ENCODE measurements at places on chromosomes 1 and 21.
A peak's percentile ranks its signal among the peaks of the same experiment; 100 is the strongest.

GRCh38 chr1:156801409-156802121 lies 15.1 kb downstream of the SH2D2A start:
- no peak for DNase-seq

GRCh38 chr1:19949016-19949415 lies 25.6 kb upstream of the PLA2G2E start:
- DNase-seq = no peak

DNA sequence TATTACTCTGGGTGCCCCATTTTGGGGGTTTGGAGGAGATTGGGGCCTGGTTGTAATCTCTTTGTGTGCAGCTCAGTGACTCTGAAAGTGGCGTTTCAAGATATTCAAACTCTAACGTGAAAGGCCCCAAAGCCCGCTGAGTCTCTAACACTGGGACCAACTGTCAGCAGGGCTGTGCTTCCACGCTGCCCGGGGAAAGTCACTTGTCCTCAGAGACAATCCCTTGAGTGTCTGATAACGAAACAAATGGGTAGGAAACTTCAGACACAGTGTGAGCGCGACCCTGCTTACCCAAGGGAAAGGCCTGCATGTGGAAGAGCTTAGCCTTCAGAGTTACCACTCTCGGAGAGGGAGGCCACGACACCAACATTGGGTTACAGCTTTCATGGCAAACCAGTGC lies 837 bp downstream of the UBASH3A start:
- DNase-seq = no peak

- DNase-seq = no peak
These were observed 87.2 kb upstream of the RALGPS2 start for GRCh38 chr1:178637841-178638240.

DNA sequence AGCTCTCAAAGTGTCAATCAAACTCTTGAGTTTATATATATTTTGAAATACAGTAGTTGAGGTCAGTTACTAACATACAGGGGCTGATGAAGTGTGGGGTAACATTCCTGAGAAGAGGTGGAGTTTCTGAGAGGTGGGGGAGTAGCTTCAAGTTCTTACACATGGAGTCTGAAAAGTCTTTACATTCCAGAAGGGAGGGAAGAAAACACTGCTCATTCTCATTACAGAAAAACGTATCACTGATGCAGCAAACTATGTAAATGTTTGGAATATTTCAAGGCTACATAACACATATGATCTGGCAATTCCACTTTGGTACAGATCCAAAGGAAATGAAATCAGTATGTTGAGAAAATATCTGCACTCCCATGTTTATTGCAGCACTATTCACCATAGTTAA lies 1065.8 kb upstream of the B3GALT2 start:
- no peak for DNase-seq

DNA sequence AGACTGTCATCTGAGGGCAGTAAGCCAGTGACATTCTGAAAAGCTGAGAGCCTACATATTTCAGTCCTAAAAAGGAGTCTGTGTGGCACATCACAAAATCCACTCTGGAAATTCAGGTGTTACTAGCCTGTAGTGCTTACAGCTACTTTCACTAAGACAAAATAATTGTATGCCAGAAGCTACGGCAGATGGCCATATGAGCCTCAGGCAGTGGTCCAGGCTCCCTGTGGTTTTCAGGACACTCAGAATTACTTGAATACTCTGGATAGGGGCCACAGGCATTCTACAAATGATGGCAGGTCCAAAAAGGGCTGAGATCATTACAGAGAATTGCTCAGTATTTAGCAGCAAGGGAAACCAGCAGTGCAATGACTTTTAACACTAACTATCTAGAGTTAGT lies 527.1 kb downstream of the MRPL39 start:
- no peak for DNase-seq

DNA sequence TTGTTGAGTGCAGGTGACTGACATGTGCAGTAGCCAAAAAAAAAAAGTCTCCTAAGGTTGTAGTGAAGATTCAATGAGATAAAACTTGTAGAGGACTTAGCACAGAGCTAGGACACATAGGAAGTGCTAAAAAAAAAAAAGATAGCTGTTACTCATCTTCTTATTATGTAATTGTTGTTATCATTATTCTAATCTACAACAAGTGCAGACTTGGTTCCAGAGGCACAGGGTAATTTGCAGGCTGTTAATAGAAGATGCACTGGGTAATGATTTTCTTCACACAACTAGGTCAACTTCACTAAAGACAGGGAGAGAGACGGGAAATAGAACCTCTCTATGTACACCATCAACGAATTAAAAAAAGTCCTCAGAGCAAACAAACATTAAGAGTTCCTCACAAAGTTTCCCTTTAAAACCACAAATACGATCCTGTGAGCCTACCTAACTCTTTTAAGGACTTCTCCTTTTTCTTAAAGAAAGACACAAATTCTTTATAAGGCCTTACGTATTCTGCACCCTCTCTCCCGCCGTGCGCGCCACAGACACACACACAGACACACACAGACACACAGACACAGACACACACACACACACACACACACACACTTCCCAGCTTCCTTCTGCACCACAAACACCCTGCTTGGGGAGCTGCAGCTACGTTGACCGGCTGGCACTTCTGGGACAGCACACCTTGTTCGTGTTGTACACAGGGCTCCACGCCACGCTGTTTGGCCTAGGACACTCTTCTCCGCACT lies 49.8 kb upstream of the GADD45A start:
- DNase-seq = no peak

GRCh38 chr1:24923485-24924113 lies 6.5 kb downstream of the RUNX3 start:
- no peak for DNase-seq

DNA sequence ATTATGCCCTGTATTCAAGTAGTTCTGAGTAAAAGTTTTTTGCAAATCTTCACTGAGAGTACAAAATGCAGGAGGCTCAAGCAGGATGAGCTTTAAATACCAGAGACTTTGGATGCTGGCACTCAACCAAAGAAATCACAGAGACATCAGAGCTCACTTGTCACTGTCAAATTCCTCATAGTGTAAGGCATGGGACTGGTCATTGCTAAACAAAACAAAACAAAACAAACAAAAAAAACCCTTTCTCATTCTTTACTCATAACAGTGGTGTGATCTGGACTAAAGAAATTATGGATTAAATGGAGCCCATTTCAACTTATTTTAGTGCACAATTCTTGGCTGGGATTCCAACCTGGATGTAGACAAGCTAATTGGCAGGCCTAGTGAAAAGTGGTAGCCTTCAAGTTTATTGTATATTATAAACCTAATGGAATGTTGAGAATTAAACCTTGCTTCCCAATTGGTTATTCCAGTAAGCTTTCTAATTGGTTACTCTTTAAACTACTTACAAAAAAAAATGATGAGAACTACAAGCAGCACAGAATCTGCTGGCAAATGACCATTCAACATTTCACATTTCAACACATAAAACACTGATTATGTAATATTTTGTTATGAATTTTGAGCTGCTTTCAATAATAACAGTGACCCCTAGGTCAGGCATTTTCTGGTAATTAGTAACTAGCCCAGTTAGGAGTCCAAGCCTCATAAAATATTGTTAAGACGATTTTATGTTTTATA lies 30.6 kb upstream of the NEK7 start:
- DNase-seq = peak; percentile 88

DNA sequence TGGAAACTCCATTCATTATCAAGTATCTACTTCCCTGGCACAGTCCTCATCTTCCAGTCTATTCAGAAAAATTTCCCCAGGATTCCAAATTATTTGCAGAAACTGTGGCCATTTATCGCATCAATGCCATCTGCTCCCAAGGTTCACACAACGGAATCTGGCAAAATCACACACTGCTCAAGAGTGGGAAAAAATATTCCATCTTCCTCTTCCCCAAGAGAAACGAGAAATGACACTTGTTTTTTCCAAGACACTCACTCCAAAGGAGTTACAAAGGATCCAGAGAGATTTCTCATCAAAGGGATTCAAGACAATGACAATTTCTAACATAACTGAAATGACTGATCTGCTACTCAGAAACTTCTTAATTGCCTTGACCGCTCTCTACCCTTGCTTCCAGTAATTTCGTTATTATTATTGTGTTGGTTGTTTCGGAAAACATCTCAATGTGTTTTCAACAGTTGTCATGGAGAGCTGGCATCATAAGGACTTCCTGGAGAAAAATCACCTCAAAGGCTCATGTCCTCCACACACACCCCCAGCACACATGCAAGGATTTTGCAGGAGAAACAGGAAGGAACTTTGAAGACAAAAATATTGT lies 128.0 kb downstream of the PSMG1 start:
- DNase-seq = no peak

DNA sequence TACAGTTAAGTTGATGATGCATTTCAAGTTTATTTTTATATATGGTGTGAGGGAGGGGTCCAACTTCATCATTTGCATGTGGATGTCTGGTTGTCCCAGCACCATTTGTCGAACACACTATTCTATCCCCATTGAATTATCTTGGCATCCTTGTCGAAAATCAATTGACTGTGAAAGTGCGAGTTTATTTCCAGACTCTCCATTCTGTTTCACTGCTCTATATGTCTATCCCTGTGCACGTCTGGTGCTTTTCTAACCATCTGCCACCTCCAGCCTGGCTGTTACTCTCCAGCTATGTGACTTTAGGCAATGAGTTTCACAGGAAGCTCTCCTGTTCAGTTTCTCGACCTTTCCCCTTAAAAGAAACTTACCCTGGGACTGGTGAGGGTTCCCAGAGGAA lies 137.1 kb upstream of the KLHDC7A start:
- DNase-seq = no peak

DNA sequence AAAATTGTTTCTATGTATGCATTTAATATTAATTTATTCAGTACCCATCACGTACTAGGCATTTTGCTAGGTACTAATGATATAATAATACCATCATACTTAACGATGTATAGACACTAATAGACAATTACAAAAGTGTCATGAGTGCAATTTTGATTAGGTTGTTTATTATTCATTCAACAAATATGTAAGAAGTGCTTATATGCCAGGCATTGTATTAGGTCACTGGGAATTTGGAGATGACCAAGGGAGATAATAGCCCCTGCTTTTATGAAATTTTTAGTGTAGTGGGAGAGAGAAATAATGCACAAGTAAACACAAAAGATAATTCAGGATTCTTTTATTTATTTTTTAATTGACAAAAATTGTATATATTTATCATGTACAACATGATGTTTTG lies 18.6 kb downstream of the C1orf185 start:
- DNase-seq = no peak

- DNase-seq = no peak
These were observed 223.2 kb upstream of the FOXD3 start for GRCh38 chr1:63099188-63099587.

DNA sequence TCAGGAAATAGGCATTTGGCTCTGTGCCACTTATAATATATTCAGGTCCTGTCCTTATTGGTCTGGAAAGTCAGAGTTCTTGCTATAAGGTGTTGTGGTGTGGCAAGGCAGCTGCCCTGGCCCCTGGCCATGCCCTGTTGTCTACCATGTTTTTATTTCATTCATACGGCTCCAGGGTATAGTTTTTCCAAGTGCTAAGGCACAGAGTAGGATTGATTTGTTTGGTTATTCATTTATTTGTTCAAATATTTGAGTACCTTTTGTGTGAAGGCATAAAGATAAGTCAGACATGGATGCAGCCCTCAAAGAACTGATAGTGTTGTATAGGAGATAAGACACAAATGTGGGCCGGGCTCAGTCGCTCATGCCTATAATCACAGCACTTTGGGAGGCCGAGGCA lies 10.1 kb downstream of the ZBTB8B start:
- no peak for DNase-seq

DNA sequence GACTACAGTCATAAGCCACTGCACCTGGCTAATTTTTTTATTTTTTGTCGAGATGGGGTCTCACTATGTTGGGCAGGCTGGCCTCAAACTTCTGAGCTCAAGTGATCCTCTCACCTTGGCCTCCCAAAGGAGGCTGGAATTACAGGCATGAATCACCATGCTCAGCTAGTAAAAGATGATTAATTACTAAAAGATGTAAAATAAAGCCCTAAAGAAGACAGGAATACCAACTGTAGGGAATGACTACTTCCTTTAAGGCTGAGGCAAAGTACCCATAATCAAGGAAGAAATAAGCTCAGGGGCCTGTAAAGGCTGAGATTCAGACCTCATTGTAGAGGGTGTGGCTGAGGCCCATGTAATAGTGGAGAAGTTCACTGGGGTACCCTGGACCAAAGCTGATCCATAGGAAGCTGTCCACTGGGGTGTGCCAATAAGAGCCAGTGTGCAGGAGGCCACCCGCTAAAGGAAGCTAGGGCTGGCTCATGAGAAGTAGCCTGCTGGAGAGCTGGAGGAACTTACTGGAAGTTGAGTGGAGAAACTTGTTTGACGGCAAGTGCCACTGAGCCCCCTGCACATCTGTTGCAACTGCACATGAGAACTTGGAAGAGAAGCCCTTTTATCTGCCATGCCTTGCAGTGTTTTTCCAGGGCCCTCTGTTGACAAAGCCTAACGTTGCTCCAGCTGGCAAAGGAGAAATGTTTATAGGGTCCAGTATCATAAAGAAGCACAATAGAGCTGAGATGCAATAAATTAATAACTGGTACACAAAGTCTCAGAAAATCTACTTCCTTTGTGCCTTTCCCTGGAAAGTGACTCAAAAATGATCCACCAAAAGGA lies 17.8 kb upstream of the SERTAD4 start:
- DNase-seq = no peak

GRCh38 chr1:120178799-120179756 lies 2.8 kb upstream of the SEC22B start:
- DNase-seq = peak; percentile 44

- peak; percentile 48 for DNase-seq
These were observed 9.2 kb upstream of the CBR3 start for GRCh38 chr21:36125512-36126207.

- DNase-seq = no peak
These were observed 86.8 kb downstream of the CAMK2N1 start for GRCh38 chr1:20399196-20399595.

- no peak for DNase-seq
These were observed 876.1 kb upstream of the B3GALT2 start for GRCh38 chr1:194062526-194062925.

- DNase-seq = no peak
These were observed 52.6 kb upstream of the JUN start for GRCh38 chr1:58836408-58836807.

DNA sequence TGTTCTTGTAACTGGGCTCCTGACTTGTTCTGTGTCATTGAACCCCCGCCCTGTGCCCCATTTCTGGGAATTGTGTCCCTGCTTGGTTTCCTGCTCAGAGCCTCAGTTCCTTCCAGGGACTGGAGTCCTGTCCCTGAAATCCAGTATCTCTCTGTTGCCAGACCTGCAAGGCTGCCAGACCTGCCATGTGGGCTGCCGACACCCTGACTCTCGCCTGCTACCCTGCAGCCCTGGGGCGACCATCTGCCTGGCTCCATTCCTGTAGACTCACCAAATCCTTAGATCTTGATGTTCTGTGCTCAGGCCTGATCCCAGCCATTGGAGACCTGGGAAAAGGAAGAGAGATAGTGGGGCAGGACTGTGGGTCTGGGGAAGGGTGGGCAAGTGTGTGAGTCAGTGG lies 383.3 kb upstream of the PROX1 start:
- DNase-seq = no peak

- DNase-seq = no peak
These were observed 34.5 kb downstream of the PARP1 start for GRCh38 chr1:226373376-226373775.

GRCh38 chr1:156721535-156721934 lies 6.7 kb upstream of the METTL25B start:
- no peak for DNase-seq

- no peak for DNase-seq
These were observed 10.8 kb downstream of the AADACL4 start for GRCh38 chr1:12654657-12655056.
